ENCODE measurements at places on chromosomes 11 and 22.

- no peak for DNase-seq
Measured at GRCh38 chr22:43216738-43217137, 29.8 kb upstream of the TTLL12 start.

DNA sequence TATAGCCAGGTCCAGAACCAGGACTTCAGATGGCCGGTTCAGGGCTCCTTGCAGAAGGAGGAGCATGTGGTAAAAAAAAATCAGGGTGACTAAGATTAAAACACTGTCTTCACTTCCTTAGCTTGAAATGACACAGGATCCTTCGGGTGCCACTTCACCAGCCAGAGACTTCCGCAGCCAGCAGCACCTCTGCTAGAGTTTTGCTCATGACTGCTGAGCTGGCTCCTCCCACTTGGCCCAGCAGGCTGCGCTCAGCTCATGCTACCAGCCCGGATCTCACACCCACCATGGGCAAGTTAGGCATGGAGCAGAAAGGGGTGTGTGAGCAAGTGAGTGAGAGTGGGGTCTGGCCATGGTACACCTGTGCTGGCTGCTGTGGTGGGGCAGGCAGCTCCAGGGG lies 6.6 kb upstream of the MS4A18 start:
- no peak for DNase-seq

- no peak for DNase-seq
Measured at GRCh38 chr11:61516191-61516590, 7.6 kb downstream of the LRRC10B start.

- no peak for DNase-seq
Measured at GRCh38 chr22:37002633-37003032, 16.6 kb downstream of the TST start.

DNA sequence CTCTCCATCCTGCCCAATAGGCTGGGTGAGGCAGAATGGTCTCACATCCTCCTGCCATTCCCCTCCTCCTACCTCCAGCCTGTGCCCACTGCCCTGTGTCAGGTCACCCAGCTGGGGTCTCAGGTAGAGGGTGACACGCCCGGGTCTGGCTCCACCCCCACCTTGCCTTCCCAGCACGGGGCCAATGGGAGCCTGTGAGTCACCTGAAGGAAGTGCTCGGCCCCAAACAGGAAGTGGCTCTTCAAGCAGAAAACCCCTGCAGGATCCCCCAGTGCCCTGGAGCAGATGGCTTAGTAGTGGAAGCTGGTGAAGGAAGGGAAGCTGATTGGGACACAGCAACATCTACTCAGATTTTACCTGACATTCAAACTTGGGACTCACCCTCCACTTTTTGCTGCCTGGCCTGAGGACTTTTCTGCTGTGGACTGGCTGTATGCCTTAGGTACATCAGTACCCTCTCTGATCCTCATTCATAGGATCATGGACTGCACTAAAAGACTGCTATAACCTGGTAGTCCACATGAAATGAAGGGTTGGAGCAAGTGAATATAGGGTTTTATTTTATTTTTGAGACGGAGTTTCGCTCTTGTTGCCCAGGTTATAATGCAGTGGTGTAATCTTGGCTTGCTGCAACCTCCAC lies 33.4 kb downstream of the GDPD5 start:
- DNase-seq, result peak; percentile 26

GRCh38 chr11:72828692-72829101 lies 14.5 kb downstream of the ATG16L2 start:
- no peak for DNase-seq

GRCh38 chr11:78607696-78608095 lies 33.0 kb upstream of the NARS2 start:
- no peak for DNase-seq

DNA sequence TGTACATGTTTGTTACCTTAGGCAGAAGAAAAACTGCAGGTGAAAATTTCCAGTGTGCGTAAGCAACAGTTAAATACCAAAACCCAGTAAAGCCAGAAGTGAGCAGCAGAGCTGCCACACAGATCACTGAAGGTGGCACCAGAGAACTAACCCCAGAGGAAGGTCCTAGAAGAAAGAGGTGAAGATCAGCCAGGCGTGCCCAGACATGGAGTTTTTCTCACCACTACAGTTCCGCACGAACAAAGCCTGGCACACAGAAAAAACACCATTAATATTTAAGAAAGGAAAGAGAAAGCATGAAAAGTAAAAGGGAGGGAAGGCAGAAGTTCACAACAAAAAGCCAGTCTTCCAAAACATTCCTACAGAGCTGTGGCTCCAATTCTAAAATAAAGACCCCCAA lies 60.7 kb downstream of the STK33 start:
- no peak for DNase-seq
